ENCODE measurements at places on chromosomes 4 and X.

GRCh38 chr4:130486841-130487240, 1390.9 kb downstream of the C4orf33 start:
- no peak for DNase-seq

- no peak for DNase-seq
Measured at GRCh38 chr4:22625311-22625710, 67.4 kb upstream of the GBA3 start.

DNA sequence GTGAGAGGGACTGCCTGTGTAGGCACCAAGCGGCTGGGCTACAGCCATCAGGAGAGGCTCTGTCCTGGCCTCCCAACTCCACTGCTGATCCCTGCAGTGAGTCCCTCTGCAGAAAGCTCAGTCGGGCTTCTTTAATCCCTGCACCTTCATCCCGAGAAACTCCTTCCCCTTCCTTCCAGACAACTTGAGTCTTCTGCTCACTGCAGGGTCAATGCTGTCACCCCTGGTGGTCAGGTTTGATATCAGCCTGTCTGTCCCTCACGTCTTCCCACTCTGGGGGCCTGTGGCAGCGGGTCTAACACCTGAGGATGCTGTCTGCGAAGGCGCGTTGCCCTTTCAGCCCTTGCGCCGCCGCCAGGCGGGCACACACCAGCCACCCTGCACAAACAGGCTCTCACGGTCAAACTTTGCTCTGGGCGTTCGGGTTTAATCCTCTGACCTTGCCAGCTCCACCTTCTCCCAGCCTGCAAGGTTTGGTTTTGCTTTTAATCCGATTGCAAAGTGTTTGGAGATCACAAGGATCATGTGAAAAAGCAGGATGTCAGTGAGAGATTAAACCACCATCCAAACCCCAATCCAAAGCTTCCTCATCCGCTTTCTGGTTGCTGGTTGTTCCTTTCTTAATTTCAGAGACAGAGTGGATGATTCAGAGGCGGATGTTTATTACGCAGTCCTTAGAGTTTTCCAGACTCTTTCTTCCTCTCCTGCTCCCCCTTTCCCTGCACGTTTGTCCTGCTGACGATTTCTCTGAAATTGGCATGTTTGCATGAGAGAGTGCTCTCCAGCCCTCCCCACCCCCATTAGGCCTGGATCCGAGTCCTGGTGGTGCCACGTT, 74.8 kb upstream of the SLC34A2 start:
- DNase-seq: no peak

- DNase-seq: no peak
Measured at GRCh38 chr4:87103691-87104187, 116.7 kb downstream of the KLHL8 start.

DNA sequence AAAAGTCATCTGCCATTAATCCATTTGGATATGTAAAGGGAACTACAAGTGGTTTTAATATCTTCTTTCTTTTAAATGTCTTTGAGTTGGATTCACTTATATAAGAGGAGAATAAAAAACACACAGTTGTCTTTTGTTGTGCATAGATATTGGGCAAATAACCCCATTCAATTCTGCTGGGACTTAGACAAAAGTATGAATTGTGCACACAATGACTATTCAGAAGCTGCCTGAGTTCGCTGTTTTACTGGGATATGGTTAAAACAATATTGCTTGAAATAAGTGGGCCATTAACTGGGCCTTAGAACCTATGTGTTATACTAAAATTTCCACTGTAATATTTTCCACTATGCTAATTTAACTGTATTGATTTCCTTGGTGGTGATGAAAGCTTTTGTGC, 71.7 kb downstream of the PCYT1B start:
- no peak for DNase-seq

GRCh38 chr4:2101346-2102044, 42.4 kb downstream of the NAT8L start:
- DNase-seq: no peak

- DNase-seq: no peak
Measured at GRCh38 chrX:40152741-40153344, 55.1 kb upstream of the BCOR start.

DNA sequence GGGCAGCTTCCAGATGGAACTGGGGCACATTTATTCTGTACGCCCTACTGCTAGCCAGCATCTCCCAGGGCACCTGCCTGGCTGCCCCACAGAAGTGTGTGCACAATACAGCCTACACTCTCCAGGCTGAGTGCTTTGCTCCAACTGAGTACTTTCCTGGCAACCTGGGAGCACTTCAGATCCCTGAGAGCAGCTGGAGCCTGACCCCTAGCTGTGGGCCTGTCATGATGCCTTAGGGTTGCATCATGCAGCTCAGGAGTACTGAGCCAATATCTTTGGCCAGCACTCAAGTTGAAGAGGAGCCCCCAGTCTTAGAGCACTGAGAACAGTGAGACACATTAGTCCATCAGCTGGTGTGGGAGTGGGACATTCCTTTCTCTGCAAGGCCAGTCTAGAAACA, 321.9 kb downstream of the CFAP47 start:
- DNase-seq: no peak

DNA sequence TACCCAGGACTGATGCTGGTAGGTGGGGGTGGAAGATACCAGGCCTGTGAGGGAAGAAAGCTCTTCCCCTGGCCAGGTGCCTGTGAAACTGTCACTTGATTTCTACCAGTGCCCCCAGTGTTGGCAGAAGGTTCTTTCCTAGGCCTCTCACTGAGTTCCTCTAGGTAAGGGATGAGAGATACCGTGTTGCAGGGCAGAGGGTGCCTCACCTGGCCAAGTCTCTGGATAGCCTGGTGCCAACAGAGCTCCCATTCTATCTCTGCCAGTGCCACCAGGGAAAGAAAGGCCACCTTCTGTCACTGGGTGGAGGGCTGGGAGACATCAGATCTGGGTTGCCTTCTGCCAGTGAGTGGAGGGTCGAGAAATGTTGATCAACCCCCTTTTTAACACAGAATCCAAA, 94.1 kb downstream of the RTL5 start:
- no peak for DNase-seq

GRCh38 chrX:68345025-68345424, 88.3 kb downstream of the OPHN1 start:
- no peak for DNase-seq

DNA sequence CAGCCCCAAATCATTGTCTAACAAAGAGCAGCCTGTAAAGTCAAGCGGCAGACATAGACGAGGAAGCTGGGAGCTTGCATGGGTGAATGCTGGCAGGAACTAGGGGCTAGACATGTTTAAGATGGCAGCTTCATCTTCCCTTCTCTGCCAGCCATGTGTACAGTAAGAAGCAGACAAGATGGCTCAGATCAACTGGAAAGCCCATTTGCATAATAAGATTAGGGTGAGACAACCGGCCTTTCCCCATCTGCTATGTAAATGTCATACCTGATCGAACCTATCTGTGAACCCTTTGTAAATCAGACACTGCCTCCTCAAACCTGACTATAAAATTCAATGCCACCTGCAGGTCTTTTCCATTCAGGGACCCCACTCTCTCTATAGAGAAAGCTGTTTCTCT, 22.8 kb upstream of the HADH start:
- DNase-seq: no peak

DNA sequence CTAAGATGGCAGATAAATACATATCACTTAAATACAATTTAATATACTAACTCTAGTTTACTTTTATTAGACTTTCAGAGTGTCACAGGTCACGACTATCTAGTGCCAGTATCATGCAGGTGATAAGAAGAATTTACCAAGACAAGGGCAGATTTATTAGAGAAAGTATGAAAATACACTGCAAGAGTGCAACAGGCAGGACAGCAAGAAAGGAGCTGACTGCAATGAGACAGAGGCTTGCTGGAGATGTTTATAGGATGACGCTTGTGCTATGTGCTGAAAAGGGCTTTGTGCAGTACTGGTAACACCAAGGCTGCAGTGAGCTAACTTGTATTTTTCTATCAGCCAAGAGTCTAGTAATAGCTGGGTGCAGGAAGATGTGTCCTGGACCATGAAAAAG, 96.7 kb upstream of the QRFPR start:
- no peak for DNase-seq

GRCh38 chr4:26088433-26088928, 174.5 kb downstream of the SMIM20 start:
- no peak for DNase-seq

GRCh38 chr4:144504883-144505282, 141.1 kb upstream of the HHIP start:
- no peak for DNase-seq

- DNase-seq: no peak
Measured at GRCh38 chr4:77843628-77844027, 19.0 kb upstream of the MRPL1 start.

DNA sequence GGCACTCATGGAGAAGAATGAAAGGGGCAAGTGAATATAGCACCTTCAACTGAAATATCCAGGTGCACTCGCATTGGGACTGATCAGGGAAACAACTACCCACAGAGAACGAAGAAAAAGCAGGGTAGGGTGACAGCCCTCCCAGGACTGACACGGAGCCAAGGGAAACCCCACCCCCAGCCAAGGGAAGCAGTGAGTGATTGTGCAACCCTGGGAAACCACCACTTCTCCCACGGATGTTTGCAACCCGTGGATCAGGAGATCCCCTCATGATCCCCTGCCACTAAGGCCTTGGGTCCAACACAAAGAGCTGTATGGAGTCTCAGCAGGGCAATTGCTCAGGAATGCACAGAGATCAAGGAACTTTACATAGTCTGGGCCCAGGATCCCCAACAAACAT, 158.5 kb upstream of the HCCS start:
- no peak for DNase-seq

GRCh38 chrX:73944563-73944908, 359.4 kb upstream of the ZCCHC13 start:
- no peak for DNase-seq

- no peak for DNase-seq
Measured at GRCh38 chr4:80412322-80412721, 76.8 kb downstream of the CFAP299 start.

DNA sequence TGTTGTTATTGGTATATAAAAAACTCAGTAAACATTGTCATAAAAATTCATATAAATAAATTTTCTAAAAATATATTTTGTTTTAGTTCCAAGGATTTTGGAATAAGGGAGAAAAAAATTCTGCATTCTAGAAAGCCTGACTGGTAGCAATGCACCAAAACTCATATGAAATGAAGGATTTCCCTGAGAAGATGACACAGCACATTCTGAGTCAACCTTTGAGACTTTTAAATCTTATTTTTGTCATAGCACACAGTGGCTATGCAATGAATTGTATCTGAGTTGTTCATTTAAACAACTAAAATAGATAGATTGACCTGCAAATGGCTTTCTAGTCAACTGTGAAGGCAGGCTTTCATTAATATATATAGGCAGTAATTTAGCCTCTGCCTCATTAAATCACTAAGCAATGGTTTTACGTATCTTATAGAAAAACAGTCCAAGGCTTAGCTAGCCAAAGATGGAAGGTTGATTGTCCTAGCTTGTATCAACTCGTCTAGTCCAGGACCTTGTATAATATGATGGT, 239.1 kb upstream of the NEIL3 start:
- no peak for DNase-seq

- DNase-seq: no peak
Measured at GRCh38 chr4:176645246-176645960, 147.3 kb downstream of the VEGFC start.

DNA sequence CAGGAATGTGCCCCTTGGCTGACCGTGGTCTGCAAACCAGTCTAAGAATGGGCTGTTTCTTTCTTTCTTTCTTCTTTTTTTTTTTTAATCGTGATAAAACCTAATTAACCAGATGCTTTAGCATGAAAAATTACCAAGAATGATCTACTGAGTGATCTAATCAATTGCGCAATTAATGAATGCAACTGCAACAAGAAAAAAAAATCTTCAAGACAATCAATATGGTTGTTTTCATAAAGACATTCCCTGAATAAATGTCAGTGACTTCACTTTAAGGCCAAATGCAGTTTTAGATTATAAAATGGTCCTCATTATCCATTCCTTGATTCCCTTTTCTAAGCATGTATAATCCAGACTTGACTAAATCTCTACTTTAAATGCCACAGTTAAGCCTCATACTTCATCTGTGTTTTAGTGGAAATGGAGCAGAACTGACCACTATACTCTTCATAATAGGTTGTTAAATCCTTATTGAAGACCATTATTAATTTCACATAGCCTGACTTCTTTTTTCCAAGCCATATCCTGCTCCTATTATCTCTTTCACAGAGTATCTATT, 51.6 kb upstream of the SETD7 start:
- no peak for DNase-seq

- no peak for DNase-seq
Measured at GRCh38 chr4:138521809-138522208, 279.7 kb upstream of the SLC7A11 start.

- DNase-seq: no peak
Measured at GRCh38 chr4:67396008-67396407, 149.3 kb downstream of the CENPC start.

GRCh38 chrX:71577682-71578081, 555 bp upstream of the GCNA start:
- no peak for DNase-seq

Measured in activated CD4-positive, CD25-positive, alpha-beta regulatory T cell treated with anti-CD3 and anti-CD28 coated beads, Interleukin-2, amount 50 U/mL, for 72 hours (primary cell).